ENCODE measurements at places on chromosomes 6 and 20.

DNA sequence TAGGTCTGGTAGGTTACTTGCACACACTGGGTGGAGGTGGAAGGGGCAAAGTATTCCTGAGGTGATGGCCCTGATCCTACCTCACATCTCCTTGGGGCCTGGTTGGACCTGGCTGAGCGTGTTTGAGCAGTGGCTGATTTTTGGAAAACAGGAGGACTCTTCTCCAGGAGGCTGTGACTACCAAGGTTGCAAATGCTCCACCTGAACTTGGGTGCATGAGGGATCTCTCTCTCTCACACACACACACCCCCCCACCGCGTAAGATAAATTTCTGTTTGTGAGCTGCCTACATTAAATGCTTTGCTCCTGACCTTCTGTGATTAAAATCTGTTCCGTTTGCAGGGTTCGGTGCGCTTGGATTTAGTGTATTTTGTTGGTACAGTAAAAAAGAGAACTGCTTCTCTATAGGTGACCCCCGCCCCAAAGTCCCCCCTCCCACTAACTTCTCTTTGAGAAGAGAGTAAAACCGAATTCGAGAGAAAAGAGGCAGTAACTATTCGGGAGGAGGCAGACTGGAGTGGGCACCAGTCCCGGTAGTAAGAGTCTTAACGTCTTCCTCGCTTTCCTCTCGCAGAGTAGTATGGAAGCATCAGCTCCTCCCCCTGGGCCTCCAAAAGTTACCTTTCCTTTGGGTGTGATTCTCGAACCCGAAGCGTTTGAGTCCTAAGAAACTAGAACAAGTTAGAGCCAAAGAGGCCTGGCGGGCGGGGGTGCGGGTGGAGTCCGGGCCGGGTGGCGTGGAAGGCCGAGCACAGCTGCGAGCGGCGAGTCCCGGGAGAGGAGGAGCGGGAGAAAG lies 585 bp upstream of the DSE start:
- DNase-seq, result no peak

DNA sequence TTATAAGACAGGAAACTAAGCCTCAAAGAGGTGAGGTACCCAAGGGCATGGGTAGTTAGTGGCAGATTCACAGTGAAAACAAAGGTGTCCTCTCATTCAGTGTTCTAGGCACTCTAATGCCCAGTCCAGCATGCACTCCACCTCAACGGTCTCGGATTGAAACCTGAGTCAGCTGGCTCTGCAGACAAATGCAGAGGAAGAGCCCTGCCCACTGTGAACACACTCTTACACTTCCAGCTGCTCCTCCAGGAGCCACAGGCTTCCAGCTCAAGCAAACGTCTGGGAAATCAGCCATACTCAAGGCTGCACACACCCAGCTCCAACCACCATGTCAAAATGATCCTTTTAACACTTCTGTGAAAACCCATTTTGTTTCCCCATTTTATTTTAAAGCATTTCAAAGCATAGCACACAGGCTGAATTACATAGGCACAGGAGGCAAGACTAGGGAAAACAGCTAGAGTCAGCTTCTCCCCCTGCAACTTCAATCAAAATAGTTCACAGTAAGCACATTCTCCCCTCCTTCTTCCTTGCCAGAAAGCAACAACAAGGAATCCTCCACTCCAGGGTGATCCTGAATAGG lies 3.0 kb upstream of the IL17A start:
- DNase-seq, result no peak

- DNase-seq, result no peak
Observed at GRCh38 chr6:12354499-12354898, 64.3 kb downstream of the EDN1 start.

DNA sequence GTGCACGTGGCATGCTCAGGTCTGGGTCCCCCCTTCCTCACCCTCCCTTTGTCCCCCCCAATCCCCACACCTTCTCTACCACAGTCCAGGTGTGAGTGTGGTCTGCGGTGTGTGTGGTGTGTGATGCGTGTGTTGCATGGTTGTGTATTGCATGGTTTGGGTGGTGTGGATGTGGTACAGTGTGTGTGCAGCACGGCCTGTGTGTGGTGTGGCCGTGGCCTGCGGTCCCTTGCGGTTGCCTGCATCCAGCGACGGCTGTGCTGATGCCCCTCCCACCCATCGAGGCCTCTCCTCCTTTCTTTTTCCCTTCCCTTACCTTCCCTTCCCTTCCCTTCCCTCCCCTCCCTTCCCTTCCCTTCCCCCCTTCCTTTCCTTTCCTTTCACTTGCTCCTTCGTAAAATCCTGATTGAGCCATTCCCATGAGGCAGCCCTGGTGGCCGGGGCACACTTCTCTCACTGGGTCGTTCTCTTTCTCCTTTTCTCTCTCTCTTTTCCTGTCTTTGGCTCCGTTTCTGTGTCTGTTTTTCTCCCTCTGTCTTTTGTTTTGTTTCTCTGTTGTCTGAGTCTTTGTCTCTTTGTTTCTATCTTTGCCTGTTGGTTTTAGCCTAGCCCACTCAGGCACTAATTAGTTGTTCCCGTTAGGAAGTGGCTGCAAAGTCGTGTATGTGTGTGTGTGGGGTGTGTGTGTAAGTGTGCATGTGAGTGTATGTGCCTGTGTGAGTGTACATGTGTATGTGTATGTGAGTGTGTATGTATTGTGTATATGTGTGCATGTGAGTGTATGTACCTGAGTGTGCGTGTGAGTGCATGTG lies 65.7 kb downstream of the SRC start:
- DNase-seq, result no peak

GRCh38 chr20:13816757-13817156 lies 31.9 kb downstream of the NDUFAF5 start:
- DNase-seq, result no peak

DNA sequence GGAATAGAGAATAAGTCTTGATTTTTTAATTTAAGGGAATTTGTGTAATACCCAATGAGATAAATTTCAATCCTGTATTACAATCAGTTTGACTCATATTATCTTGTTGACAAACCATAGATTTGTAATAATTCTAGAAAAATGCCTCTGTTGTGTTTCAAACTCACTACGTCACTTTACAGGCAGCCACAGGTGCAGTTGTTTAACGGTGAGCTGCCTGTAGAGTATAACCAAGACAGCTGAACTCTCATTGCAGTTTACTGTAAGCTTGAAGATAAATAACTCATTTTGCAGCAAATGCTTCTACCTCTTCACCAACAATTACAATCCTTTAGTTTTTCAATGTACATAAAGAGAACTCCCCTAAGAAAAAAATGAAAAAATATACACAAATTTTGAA lies 114.3 kb downstream of the PRKN start:
- DNase-seq, result no peak

- no peak for DNase-seq
Observed at GRCh38 chr6:106783640-106784566, 154.5 kb downstream of the QRSL1 start.

- no peak for DNase-seq
Observed at GRCh38 chr20:46709055-46709458, 392 bp upstream of the SLC2A10 start.

GRCh38 chr20:42130810-42131596 lies 512.8 kb upstream of the CHD6 start:
- DNase-seq, result no peak

GRCh38 chr20:46670228-46670584 lies 18.9 kb upstream of the SLC13A3 start:
- no peak for DNase-seq

GRCh38 chr6:112934433-112935327 lies 587.5 kb downstream of the RFPL4B start:
- no peak for DNase-seq

- no peak for DNase-seq
Observed at GRCh38 chr20:39421571-39422105, 459.5 kb downstream of the DHX35 start.

DNA sequence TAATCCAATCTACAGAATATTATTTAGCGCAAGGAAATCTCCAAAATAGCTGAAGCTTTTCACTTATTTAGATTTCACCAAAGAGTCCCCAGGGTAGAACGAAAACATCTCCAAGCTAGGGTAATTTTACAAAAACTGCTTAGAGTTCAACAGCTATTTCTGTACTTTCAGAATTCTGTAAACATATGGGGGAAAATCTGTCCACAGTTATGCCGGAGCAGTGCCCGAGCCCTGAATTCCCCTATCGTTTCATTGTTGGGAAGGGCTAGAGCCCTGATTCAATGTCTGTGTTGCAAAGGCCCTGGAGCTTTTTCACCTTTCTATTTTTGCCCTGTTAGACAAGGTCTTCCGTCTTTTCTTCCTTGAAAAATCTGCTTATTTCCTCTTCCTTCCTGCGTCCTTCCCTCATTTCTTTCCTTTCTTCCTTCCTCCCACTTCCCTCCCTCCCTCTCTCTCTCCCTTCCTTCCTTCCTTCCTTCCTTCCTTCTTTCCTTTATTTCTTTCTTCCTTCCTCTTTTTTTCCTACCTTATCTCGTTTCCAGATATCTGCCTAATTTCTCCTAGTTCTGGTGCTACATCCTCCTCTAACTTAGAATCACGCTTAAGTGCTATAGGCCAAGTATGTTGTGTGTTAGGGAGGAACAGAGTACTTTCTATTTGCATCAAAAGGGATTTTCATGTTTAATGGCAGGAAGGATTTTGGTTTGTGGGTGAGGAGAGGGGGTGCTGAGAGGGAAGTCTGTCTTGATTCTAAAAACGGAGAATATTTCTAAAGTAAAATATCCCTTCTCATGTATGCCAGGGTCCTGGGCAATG lies 122.5 kb upstream of the BMP2 start:
- no peak for DNase-seq

DNA sequence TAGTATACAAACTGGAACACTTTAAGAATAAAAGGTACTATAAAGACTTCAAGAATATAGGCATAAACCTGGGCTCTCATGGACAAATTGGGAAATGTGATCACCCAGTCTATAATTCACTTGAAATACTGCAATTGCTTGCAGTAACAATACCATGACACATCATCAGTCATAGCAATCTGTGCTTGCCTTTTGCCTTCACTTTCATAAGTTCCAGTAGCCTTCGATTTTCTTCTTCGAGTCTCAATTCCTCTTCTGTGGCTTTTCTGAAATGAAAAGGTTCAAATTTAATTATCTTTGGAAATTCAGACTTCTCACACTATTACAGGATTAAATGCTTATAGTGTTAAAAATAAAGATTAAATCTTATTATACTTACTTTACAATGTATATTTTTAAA lies 96.3 kb upstream of the ZBTB24 start:
- DNase-seq, result no peak

GRCh38 chr6:11317885-11318771 lies 85.7 kb upstream of the NEDD9 start:
- peak; percentile 82 for DNase-seq

- no peak for DNase-seq
Observed at GRCh38 chr20:23320317-23320716, 30.3 kb upstream of the NXT1 start.

GRCh38 chr20:32999603-33000250 lies 4.5 kb downstream of the SUN5 start:
- DNase-seq, result no peak

GRCh38 chr6:67210450-67210849 lies 1424.6 kb upstream of the ADGRB3 start:
- no peak for DNase-seq

- no peak for DNase-seq
Observed at GRCh38 chr6:15512721-15513120, 150.1 kb downstream of the DTNBP1 start.

DNA sequence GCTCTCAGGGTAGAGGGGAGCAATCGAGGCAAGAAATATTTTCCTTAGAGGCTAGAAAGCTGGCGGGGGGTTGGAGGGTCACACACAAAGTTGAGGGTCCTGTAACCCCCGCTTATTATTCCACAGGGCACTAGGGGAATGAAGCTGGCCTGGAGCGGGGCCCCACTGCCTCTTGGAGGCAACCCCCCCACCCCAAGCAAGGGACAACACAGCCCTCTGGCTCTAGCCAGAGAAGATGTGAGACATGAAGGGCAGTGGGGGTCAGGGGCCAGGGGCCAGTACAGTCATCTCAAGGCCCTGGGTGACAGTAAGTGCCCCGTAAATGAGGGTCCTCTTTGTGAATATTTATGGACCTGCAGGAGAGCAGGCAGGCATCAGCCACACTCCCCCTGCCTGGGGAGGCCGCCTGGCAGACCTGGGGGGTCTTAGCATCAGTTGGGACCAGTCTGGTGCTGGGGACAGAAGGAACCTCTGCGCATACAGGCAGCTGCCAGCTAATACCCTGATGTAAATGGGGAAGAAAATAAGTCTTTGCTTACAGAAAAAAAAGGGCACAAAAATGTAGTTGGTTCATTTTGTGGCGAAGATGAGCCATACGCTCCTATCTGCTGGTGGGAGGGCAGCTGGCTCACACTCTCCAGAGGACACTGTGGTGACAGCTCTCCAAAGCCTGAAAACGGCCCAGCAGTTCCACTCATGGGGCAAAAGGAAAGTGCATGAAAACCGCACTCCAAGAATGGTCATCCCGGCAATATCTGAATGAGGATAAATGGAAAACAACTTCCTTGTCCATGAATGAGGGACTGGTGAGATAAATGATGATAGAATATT lies 21.9 kb downstream of the SPATA2 start:
- peak; percentile 63 for DNase-seq

- DNase-seq, result no peak
Observed at GRCh38 chr6:3133515-3133914, 15.0 kb downstream of the BPHL start.

- no peak for DNase-seq
Observed at GRCh38 chr6:77092971-77093370, 370.3 kb downstream of the HTR1B start.

DNA sequence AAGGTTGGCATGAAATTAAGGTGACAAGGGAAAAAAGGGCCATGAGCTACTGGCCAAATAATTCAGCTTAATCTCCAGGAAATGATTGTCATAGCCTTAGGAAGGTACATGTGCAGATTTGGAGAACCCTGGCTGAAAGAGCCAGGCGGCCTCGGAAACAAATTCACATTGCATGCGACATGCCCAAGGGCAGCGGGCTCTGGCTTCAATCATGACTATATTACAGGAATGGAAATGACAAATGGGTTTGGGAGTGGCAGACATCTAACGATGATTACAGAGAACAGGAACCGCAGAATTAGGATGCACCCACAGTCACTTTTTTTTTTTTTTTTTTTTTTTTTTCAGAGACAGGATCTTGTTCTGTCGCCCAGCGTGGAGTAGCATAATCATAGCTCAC lies 112.4 kb upstream of the SALL4 start:
- DNase-seq, result no peak

DNA sequence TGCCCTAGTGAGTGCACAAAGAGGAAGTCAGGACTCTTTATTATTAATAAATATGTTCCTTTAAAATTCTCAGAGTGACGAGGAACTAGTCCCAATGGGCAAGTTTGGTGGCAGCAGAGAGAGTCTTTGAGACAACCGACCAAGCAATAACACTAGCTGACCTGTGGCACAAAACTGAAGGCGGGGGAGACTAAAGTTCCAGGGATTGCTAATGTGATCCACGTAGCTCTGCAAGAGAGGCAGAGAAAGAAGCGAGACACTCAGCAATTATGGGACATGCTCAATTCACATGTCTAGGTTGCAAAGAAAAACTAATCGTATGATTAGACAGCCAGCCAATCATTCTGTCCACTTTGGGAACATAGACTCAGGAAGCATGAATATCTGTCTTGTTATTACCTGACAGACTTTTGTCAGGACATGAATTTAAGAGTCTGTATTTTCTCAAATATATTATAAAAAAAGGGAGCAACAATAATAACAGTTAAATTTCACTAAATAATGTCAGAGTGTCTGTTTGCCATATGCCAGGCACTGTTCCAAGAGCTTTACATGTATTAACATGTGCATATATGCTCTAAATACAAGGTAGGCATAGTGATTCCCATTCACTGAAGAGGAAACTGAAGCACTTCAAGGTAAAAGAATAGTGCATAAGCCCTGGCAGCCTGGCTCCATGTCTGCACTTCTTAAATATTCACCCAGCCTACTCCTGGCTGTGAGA lies 81.0 kb downstream of the COL9A1 start:
- no peak for DNase-seq

- no peak for DNase-seq
Observed at GRCh38 chr6:4352731-4353130, 217.4 kb upstream of the ECI2 start.
